ENCODE measurements at places on chromosomes 12 and 14. TPM values are rescaled to one million over a fixed set of nuclear protein-coding genes. Genes with fewer than 3 reads are reported as not detected.

Gene GPR84
- total RNA-seq = 0.34 TPM

Gene NKX2-1
- not detected for total RNA-seq

DNA sequence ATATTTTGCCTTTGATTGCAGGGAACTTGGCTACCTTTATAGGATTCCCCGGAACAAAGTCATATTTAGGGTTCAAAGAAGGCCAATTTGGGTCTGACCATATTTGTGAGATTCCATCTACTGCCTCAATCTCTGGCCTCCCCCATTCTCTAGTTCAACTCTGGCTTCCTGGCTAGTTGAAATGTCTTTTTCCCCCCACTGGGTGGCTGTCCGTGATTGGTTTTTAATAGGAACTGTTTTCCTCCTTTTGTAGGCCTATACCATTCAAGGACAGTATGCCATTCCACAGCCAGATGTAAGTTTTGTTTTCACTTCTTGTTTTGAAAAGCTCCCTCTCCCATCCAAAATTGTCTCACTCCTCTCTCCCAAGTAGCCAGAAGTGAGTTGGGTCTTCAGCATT lies 13.8 kb downstream of the PCBP2 start:
- no peak for DNase-seq

DNA sequence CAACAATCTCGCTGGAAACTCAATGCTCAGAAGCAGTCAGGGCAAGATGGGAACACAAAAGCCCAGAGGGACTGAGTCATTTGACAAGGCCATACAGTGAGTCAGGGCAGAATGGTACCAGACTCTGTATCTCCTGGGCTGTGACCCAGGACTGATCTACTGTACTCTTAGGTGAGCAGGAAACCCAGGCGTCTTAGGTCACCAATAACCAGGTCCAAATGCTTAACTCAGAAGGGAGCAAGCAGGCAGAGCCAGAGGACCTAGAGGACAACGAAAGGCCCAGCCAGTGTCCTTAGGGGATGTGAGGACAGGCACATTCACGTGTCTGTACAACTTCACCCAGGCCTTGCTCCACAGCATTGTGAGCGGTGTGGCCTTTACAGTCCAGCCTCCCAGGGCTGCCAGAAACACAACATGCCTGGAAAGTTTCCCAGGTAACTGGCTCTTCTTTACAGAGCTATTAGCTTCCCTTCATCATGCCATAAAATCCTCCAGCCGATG lies 69.9 kb downstream of the ARL6IP4 start:
- no peak for DNase-seq

GRCh38 chr14:89293314-89293916 lies 123.6 kb downstream of the FOXN3 start:
- DNase-seq = no peak

DNA sequence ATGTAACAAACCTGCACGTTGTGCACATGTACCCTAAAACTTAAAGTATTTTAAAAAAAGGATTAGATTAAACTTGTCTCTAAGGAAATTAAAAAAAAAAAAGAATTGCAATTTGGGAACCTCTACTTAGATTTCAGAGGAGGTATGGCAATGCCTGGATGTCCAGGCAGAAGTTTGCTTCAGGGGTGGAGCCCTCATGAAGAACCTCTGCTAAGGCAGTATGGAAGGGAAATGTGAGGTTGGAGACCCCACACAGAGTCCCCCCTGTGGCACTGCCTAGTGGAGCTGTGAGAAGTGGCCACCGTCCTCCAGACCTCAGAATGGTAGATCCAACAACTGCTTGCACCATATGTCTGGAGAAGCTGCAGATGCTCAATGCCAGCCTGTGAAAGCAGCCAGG lies 279.6 kb upstream of the CCDC196 start:
- no peak for DNase-seq

DNA sequence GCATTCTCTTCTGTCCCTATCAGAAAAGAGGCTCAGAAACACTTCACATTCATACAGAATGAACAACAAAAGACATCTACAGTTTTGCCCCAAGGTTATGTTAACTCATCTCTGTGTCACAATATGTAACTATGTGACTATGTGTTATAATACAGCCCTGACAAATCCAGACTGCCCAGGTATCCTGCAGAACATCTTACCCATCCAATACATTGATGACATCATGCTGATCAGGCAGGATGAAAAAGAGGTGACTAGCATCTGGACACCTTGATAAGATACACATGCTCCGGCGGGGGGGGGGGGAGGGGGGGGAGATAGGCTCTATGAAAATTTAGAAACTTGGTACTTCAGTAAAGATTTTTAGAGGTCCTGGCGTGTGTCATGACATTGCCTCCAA lies 8.3 kb upstream of the GNS start:
- no peak for DNase-seq

GRCh38 chr14:101370593-101371569 lies 190.4 kb upstream of the DIO3 start:
- no peak for DNase-seq

GRCh38 chr14:52129721-52130120 lies 60.9 kb upstream of the NID2 start:
- no peak for DNase-seq

GRCh38 chr12:20264608-20265114 lies 103.7 kb upstream of the PDE3A start:
- DNase-seq = no peak

Gene GDF3
- total RNA-seq = not detected

GRCh38 chr14:69701857-69702256 lies 65.1 kb upstream of the SRSF5 start:
- DNase-seq = no peak

DNA sequence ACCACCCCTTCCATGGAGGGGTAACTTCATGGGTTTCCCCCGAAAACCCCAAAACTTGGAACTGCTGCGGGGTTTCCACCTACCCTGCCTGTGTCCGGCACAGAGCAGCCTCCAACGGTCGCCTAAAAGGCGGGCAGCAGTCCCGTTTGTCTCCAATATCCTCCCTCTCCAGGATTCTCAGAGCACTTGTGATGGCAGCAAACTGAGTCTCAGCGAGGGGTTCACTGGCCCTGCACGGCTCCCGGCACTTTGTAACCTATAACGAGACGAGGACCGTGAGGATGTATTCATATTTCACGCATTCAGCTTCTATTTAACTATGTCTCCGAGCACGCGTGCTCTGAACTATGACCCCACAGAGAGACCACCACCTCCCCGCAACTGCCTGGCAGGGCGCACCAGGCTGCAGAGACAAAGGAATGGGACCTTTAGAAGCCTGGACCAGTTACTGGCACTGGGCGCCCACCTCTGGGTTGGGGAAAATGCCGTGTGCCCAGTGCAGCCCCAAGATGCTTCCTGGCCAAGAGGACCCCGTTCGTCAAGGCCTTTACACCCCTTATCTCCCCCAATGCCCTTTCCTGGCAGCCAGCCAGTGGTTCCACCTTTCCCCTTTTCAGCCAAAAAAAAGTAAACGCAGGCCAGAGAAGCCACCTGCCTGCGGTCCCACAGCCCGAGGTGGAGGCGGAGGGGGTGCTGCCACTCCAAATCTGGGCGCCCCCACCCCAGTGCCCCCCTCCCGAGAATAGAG lies 173.1 kb upstream of the RTL1 start:
- DNase-seq = peak; percentile 36

Gene BATF
- total RNA-seq = 19.4 TPM

GRCh38 chr12:23510484-23510883 lies 439.0 kb downstream of the SOX5 start:
- no peak for DNase-seq

Gene FLRT2
- total RNA-seq = 25.5 TPM

GRCh38 chr12:7129287-7129871 lies 690 bp upstream of the RBP5 start:
- DNase-seq = no peak

Gene FBXO34
- 52.0 TPM for total RNA-seq

GRCh38 chr12:98645572-98646067 lies 530 bp downstream of the APAF1 start:
- no peak for DNase-seq

Gene KRT86
- total RNA-seq = 0.62 TPM

DNA sequence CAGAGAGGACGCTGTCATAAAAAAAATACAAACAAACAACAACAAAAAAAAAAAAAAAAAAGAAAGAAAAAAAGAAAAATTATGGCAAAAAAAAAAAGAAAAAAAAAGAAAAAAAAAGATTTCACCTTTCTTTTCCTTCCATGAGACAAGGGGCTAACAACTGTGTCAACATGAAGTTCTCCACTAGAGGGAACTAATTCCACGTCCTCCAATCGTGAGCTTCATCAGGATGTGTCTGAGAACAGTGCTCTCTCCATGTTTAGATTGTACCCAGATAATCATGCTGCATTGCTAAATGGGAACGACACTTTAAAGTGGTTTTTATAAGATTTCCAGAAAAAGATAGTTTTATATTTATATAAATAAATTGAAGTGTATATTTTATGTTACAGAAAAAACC lies 96.2 kb upstream of the PTPRB start:
- no peak for DNase-seq

Gene TMEM119
- total RNA-seq = 15.9 TPM

- DNase-seq = no peak
These were observed 2.1 kb upstream of the GPD1 start for GRCh38 chr12:50101663-50102062.

DNA sequence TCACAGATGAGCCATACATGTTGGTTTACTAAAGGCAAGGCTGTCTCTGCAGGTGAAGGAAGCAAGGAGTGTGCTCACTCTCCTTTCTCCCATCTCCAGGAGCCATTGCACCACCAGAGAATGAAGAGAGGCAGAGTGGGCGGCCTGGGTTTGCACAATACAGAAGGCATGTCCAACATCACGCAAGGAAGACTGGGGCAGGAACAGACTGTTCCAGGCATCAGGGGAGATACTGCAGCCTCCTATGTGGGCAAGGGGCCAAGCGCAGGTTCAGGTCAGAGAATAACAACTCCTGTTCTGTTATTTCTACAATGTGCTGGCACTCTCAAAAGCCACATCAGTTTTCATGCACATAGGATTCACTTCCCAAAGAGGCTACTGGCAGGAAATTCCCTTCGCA lies 1.7 kb upstream of the TMEM229B start:
- DNase-seq = no peak

DNA sequence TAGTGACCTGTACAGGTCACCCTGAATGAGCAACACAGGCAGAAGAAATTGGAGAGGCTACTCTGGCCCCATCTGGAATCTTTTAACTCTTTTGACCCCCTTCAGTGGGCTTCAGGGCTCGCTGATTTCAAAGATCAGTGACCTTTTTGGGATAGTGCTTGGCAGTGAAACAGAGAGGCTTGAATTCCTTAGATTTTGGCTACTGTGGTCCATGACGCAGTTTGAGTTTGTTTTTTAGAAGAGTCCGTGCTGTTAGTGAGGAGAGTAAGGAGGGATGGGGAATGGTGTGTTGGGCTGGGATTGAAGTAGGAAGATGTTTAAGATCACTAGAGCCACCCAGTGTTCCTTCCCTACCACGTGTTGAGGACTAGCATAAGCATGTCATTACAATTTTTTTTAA lies 16.5 kb downstream of the TMEM30B start:
- no peak for DNase-seq

DNA sequence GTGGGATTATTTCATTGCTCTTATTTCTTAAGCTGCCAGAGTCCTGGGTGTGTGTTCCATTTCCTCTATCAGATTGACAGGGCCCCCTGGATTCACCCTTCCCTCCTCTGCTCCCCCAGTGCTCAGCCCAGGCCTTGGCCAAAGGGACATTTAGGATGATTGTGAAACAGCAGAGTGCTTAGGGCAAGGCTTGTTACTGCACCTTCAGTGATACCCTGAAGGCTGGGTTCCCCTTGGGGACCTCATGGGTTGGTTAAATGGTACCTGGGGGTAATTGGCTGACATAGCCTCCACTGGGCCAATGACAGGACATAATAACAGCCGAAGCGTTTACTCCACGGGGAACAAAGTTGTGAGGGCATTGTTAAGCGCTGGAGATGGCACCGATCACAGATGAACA lies 1.3 kb upstream of the KRT72 start:
- peak; percentile 19 for DNase-seq

- no peak for DNase-seq
These were observed 8.3 kb upstream of the C14orf180 start for GRCh38 chr14:104571246-104571645.

- DNase-seq = peak; percentile 41
These were observed 112.6 kb downstream of the ADGRD1 start for GRCh38 chr12:131066207-131066885.

Gene SLC38A6
- total RNA-seq = 18.3 TPM

GRCh38 chr12:11651381-11651780 lies 1.9 kb downstream of the ETV6 start:
- no peak for DNase-seq

DNA sequence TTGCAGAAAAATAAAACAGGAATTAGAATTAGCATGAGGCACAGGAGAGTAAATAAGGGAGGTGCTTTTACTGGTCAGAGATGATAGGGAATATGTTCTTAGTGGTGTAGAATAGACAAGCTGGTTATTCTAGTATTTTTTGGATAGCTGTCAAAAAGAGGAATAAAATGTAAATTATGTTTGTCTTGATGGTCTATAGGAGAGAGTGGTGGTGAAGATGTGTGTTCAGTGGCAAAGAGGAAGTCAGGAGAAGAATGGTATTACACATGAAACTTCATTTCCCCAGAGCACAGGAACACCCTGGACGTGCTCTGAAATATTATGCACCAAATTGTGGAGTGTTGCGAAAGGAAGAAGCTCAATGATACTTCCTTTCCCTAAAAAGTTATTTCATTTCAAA lies 27.8 kb downstream of the MUCL1 start:
- no peak for DNase-seq

GRCh38 chr14:52175982-52176502 lies 91.5 kb upstream of the PTGDR start:
- no peak for DNase-seq

Gene SERPINA9
- not detected for total RNA-seq

GRCh38 chr12:40745386-40745785 lies 53.1 kb downstream of the CNTN1 start:
- DNase-seq = no peak

Gene CD63
- 905 TPM for total RNA-seq

DNA sequence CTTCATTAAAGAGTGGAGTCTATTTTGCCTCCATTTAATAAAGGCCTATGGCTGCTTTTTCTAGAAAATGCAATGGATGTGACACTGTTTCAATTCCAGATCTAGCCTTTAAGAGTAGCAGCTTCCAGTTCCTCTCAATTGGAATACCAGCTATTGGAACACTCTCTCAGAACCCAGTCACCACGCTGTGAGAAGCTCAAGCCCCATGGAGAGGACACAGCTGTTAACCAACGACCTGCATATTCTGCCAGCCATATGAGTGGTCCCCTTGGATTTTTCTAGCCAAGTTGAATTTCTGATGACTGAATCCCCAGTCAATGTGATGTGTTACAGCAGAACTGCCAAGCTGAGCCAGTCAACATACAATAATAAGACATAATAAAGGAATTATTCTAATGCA lies 131.8 kb downstream of the TMTC3 start:
- no peak for DNase-seq

DNA sequence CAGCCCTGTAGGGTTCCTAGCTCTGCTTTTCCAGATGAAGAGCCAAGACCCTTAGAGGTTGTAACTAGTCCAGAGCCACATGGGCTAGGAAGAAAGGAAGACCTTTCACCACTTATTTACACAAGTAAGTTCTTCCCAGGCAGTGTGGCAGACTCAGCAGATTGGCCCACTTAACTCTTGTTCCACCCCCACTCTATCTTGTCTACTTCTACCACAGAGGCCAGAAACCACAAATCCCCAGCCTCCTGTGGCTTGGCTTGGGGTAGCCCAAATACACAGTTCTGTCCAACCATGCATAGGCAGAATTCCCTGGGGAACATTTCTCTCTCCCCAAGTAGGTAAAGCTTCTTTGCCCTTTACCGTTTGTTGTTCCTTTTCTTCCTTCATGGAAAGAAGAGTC lies 383.5 kb downstream of the RGS6 start:
- no peak for DNase-seq

GRCh38 chr14:94926176-94926575 lies 156.3 kb upstream of the GSC start:
- DNase-seq = no peak

Gene RHEBL1
- total RNA-seq = not detected

GRCh38 chr14:103569408-103569807 lies 6.6 kb downstream of the COA8 start:
- DNase-seq = no peak
